Fibroblast of villous mesenchyme (primary cell): ENCODE measurements at places on chromosomes 5 and 9. TPM values are rescaled to one million over a fixed set of nuclear protein-coding genes. Genes with fewer than 3 reads are reported as not detected.

The IFNA2 gene
- total RNA-seq = not detected in 2 replicates

The GABRA1 gene
- total RNA-seq = not detected in 2 replicates

The ARL14EPL gene
- total RNA-seq = not detected in 2 replicates

The ANKRD34B gene
- not detected in 2 replicates for total RNA-seq

The FOXD4L5 gene
- total RNA-seq = under 0.01 TPM in 1 of 2 replicates, not detected in the other

The ELAVL2 gene
- not detected in 2 replicates for total RNA-seq

The LIFR gene
- total RNA-seq = 30.3 and 40.2 TPM in 2 replicates

The ALDH1A1 gene
- total RNA-seq = 161 and 450 TPM in 2 replicates

The PHYKPL gene
- 31.5 and 32.2 TPM in 2 replicates for total RNA-seq

DNA sequence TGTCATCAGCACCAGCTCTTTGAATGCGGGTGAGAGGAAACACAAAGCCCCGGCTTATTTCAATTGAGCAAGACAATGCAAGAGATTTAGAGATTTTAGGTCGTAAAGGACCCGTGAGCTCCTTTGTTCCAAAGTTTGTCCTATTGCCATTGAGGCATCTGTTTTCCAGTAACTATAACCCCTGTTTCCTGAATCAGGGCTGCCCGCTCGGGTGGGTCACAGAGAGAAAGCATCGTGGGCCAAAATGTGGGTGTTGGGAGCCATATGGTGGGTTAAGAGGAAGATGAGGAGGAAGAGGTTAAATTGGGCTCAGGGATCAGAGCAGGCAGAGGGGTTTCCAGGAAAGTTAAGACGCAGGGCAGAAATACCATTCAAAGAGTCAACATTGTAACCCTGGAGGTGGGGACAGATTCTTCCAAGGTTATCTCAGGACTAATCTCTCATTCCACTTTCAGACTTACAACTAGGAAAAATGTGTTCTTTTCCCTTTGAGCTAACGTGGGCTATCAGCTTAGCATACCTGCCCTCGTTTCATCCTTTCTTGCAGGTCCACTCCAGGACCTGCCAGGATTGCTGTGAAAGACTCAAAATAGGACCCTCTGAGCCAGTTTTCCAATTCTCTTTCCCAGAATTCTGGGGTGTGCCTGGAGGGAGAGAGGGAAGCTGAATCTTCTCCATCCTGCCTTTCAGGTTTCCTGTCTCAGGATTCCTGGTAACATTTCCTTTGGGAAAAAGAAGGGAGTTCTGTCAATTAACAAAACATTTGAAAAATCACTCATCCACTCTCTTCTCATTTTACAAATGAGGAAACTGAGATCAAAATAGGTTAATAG lies 95.5 kb upstream of the TAF11L2 start:
- DNase-seq = no peak

GRCh38 chr9:81636255-81636599 lies 53.1 kb downstream of the TLE1 start:
- no peak for DNase-seq

- no peak for DNase-seq
Measured at GRCh38 chr5:126718236-126718868, 58.6 kb upstream of the LMNB1 start.

- no peak for DNase-seq
Measured at GRCh38 chr5:140168371-140168770, 6.6 kb upstream of the CYSTM1 start.

DNA sequence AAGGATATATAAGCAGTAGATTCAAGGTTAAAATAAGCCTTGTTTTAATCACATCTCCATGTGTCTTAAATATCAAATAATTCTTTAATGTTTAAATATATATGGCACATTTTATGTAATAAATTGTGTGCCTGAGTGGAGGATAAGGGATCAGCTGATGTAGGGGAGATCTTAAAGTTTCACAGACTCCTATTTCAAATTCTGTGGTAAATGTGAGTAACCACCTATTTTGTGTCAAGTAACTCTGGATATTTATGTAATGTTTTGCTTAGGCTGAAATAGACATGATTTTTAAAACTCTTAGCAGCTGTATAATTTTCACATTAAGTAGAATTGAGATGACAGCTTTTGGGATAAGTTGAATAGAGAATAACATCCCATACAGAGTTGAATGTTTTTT lies 41.3 kb upstream of the ITGA2 start:
- DNase-seq = no peak

- DNase-seq = peak; percentile 12
Measured at GRCh38 chr5:151448038-151448985, 909 bp downstream of the SLC36A1 start.

DNA sequence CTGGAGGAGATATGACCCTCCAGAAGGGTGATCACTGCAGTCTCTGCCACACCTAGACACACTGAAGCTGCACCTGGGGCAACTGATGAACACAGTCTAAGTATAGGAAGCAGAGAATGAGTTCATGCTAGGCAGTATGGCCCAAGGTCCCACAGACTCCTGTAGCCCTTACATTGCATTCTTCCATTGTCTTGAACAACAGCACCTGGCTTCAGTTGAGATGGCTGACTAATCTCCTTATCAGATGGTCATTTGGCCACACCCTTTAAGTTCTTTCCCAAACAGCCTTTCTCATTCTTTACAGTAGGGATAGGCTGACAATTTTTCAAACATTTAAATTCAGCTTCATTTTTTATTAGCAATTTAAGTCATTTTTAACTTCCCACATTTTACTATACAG lies 23.1 kb downstream of the CENPK start:
- no peak for DNase-seq

DNA sequence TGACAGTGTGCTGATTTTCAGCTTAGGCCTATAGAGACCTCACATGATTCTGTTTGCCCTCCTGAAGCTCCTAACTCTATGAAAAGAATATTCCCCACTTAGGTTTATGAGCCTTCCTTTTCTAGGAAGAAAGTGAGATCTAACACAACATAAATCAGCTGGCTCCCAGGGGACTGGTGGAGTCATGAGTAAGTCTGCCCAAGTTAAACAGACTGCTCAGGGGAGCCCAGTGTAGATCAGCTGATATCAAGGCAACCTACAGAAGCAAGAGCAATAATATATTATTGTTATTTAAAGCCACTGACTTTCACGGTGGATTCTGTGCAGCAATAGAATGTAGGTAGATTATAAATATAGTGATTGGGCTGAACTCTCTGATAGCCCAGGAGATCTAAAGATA lies 1978.6 kb upstream of the CDH6 start:
- no peak for DNase-seq

GRCh38 chr5:149849966-149850910 lies 94.4 kb downstream of the PDE6A start:
- DNase-seq = no peak

DNA sequence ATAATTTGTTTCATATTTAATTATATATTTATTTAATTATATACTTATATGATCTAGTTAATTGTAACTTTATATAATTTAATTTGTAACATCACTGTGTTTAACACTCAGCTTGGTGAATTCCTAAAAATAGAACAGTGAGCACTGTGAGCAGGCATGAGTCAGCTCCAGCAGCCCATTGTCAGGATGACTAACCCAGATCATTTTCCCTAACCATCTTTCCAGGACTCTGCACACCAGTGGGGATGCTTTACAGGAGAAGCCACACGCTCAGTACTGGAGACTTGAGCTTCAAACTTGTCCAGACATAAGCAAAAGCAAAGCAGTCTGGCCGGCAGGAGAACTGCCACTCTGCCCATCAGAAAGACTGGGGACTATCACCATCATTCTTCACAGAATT lies 446.2 kb upstream of the TRPC7 start:
- DNase-seq = peak; percentile 62

DNA sequence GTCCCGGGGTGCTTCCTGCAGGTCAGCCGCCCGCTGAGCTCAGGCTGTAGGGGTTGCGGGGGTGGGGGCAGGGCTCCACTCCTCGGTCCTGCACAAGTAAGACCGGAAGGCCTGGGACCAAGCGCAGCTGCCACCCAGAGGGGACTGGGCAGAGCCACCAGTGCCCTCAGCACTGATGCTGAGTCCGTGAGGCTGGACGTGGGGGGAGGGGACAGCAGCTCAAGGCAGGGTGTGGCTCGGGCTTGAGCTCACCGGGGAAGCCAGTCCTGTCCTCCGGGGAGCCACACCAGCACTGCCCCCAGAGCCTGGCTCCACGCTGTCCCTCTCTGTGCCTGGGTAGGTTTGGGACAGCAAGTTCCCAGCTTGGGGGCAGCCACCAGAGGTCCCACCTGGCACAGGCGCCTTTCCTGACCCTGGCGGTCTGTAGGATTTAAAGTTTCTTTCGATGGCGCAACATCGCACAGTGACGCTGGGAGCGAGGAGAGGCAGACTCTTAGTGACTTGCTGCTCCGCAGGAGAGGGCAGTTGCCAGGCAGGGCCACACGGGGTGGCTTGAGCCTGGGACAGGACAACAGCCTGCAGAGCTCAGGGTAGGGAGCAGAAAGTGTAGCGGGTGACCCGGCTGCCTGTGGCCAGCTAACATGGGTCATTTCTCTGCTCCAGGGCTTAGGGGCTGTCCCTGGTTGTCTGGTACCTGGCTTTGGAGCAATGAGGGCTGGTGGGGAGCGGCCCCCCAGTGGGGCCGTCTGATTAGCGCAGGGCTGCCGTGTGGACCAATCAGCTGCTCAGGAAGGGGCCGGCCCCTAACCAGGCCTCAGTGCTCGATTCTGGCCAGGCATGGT lies 5.7 kb downstream of the LCN1 start:
- DNase-seq = no peak

GRCh38 chr5:89315286-89316100 lies 432.5 kb upstream of the MEF2C start:
- peak; percentile 47 for DNase-seq

GRCh38 chr9:87551772-87552217 lies 54.1 kb downstream of the DAPK1 start:
- no peak for DNase-seq

DNA sequence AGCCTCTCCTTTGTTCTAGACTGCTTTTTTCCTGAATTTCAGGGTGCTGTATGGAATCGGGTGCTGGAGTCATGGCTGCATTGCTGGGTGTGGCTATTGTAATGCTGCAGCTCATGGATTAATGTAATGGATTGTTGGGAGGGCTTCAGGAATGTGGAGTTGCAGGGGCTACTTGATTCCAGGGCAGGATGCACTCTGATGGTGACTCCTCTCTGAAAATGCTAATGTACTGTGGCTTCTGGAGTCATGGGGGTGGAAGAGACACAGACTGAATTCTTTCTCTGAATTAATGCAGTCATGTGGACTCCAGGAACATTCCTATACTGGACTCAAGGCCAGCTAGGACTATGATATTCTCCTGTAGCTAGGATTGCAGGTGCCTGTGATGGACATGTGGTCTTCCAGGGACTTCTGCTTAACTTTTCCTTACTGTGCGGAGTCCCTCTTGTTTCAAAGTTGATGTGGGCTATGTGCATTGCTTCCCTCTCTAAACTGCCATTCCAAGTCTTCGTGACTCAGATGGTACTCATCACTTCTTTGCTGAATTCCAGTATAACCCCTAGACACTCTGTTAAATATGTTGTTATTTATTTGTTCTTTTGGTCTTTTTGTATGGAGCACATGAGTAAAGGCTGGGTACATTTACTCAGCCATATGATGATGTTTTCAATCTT lies 396.2 kb downstream of the KCTD16 start:
- DNase-seq = no peak

DNA sequence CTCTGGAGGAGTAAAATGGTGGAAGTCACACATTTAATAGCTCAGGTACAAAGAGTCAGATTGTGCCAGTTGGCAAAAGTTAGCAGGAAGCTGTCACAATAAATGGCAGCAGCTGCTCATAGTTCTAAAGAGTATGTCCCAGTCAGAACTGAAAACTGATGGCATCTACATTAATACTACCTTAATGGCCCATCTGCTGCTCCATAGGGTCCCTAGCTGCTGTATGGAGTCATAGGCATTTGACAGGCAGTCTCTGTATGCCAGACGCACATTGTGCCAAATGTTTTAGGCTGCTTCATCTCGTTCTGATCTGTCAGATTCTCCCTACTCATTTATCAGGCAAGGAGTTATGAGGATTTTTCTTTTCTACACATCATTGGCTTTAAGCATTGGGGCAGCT lies 515.8 kb upstream of the ARRDC3 start:
- no peak for DNase-seq

DNA sequence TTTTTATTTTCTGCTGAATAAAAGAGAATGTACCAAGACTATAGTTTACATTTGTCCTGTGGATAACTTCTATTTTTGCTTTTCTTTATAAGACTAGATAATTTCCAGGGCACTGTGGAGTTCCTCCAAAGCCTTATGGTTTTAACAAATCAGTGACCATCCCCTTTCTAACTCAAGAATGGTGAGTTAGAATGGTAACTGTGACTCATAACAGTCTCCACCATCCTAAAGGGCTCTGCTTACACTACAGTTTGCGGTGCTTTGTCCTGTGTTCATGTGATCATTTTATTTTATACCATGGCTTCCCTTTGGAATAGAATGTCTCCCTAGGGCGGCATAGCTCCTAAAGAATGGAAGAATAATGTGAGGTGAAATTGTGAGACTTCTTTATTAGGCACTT lies 30.2 kb downstream of the WDR36 start:
- DNase-seq = no peak

DNA sequence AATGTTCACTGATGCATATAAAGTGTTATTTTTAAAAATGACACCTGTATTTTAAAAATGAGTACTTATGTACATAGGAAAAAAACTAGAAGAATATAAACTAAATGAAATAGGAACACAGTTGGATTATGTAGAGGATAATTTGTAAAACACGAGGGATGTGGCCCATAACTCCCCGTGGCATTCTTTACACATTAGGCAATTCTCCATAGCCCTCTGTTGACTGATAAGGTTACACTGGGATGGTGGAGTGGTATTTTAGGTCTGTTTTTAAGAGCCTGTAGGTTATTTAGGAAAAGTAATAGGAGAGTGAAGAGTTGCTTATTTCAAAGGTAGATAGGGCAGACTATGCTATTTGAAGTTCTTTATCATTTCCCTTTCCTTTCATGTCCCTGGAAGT lies 1.8 kb downstream of the CAVIN4 start:
- peak; percentile 28 for DNase-seq
